SK-N-SH (cell line): ENCODE measurements at places on chromosomes 2 and 18.

DNA sequence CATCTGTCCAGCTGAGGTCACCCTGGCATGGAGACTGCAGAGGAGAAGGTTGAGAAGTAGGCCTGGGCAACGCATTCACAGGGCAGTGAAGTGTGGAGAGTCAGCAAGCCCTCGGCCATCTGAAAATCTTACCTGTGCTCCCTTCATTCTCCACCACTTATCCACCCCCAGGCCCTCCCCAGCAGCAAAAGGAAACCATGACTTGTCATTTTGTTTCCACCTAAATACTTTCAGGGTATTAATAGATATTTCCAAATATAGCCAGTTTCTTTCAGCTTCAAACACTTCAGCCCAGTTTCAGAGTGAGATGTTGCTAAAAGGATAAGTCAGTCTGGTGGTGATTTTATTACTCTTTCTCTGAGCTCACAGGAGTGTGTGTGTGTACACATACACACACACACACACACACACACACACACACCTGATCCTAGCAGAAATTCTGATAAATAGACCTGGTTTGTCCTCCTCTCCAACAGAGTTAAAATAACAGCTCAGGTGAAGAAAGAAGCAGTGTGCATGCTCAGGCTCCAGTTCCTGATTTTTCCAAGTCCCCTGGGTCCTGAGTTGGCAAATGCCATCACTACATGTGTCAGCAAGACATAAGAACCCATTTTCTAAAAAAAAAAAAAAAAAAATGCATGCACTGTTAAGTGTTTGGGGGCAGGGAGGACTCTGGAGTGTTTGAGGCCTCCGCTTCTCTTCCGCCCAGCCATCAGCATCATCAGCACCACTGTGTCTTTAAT is 82.8 kb downstream of the LOXHD1 start:
- no peak for DNase-seq

DNA sequence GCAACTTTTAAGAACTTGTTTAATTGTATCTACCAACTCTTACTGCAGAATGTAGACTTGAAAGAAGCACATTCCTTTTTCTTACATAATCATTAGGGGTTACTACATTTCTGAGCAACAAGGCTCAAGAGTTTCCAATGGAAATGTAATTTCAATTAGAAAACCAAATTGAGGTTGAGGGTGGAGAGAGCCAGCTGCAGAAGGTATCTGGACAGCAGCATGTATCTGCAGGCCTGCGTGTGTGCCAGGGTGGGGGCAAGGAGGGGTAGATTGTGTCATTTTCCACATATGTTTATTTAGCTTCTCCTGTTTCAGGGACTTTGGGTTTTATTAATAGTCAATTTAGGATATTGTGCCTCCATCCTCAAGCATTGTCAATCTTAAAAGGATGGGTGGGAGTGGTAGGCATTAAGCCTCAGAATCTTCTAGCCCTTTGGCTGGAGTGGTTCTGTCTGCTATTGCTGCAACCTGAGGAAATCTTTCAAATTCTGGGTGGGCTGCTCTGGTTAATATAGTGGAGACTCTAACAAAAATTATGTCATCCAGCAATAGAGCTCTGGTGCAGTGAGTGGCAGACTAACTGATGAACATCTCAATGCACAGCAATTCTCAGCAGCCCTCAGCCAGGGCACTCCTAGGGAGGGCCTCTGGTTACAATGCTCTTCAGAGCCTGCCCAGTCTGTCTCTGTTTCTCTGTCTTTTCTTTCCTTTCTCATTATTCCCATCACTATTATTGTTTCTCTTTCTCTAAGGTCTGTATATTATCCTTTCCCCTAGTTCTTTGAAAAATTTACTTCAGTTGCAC is 151.4 kb downstream of the RPIA start:
- no peak for DNase-seq

DNA sequence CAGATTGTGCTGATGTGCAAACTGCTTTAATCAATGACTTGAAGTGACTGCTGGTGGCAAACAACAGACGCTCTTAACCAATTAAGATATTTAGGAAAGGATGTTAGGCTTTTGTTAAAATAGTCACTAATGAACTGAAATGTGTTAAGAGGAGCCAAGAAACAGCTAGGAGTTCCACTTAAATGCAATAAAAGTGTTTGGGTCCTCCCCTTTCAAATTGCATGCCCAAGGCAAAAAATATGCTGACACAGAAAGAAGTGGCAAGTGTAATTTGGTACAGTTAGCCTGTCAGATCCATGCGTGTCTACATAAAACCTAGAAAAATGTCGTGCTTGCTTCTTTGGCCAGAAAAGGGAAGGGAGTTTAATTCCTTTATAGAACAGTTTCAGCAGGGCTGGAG is 61.9 kb downstream of the XRCC5 start:
- no peak for DNase-seq

DNA sequence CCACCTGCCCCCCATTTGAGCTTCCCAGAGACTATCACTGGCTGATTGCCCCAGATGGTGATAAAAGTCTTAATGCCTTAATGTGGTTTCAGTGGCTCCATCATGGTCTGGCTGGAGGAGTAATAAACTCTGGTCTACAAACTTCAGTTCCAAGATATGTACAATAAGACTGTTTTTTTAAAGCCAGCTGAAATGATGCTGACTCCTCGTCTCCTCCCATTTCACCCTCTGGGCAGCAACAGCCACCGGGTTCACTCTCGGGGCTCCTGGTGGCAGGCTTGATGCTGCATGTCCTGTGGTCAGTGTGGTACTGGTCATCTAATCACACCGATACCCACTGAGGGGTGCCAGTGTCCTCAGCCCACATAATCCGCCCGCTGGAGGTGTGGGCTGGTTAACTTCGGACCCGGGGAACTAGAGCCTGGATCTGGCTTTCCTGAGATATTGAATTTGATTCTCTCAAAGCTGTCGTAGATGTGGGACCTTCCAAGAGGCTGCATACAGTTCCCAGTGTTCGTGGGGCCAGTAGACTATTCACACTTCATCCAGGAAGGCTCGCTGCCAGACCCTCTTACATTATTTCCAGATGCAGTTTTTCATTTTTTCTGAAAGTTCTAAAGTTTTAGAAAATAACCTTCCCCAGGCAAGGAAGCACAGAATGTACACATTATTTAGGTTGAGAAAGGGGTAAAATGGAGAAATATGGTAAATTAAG is 95.3 kb downstream of the GALR1 start:
- DNase-seq = no peak

GRCh38 chr18:48569915-48570264 is 31.1 kb downstream of the CTIF start:
- DNase-seq = no peak

GRCh38 chr18:840023-840408 is 28.0 kb upstream of the YES1 start:
- DNase-seq = no peak

GRCh38 chr2:140975237-140975636 is 1155.6 kb downstream of the LRP1B start:
- DNase-seq = no peak

- no peak for DNase-seq
Observed at GRCh38 chr18:21163647-21164547, 52.3 kb upstream of the ROCK1 start.

DNA sequence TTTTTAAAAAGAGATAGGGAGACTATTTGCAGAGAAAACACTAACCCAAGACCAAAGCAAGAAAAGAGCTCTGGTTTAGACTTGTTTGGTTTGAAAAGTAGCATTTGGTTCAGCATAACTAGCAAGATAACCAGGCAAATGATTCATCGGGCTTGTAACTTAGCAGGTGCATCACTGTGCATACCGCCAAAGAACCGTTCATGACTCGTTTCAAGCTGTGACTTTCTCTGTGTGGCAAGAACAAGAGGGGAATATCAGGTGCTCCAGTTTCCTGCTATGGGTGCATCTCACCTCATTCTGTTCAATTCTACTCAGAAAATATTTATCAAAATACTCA is 244.9 kb downstream of the ETAA1 start:
- DNase-seq = no peak

GRCh38 chr2:68905116-68905515 is 33.9 kb upstream of the BMP10 start:
- DNase-seq = no peak

DNA sequence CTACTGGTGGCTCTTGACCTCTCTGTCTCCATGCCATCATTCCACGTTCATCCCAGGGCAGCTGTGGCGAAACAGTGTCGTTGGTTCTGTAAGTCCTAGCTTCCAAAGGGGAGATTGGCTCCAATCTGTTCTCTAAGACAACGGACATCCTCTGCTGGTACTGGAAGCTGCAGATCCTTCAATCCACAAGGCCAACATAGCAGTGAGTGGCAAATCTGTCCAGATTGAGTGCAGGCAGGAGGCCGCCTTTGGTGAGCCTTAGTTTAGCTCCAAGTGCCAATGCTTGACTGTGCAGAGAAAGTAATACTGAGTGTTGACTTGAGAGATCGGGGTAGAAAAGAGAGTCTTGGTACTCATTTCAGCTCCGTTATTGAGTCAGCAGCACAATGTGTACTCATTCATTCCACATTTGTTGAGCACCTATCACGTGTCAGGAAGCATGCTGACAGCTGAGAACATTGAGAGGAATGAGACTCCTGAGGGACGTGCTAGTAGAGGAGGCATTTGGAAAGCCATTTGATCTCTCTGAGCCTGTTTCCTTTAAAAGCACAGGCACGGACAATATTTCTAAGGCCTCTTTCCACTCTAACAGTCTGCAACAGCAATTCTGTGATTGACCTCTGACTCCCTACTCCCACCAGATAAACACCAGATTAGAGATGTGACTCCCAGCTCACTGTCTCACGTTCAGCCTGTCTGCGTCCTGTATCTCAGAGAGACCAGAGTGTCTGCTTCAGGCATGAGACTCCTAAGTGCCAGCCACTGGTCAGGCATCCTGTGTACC is 306.0 kb downstream of the CLIP4 start:
- DNase-seq = peak; percentile 23

DNA sequence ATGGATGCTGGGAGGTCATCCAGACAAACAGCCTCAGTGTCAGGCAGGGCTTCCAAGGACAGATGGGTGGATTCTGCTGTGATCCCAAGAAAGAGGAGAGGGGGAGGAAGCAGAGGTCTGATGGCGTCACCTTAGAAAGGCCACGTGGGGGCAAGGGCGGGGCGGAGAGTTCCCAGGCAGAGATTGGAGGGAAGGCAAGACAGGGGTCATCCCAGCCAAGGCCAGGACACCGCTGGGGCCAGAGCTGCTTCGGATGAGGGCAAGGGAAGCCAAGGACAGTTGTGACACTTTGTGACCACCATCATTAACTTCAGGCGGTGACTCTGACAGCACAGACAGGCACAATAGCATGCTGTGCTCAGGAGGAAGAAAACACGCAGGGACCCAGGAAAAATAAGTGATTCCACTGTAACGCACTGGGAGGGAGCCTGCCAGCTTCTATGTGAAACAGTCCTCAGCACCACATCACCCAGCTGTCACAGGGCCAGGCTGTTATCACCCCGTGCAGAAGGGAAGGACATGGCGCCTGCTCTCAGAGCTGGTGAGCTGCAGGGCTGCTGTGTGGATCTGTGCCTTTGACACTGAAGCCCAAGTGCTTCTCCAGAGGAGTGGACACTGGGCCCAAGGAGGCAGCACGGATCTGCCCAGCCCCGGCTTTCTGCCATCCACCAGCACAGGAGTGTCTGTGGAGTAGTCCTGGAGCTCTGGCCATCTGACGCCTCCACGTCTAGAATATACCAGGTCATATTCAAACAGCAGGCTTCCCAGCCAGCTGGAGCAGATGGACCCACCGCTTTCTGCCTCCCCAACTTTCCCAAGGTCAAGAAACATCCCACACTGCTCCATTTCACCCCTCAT is 204.1 kb downstream of the NDUFA10 start:
- DNase-seq = no peak

DNA sequence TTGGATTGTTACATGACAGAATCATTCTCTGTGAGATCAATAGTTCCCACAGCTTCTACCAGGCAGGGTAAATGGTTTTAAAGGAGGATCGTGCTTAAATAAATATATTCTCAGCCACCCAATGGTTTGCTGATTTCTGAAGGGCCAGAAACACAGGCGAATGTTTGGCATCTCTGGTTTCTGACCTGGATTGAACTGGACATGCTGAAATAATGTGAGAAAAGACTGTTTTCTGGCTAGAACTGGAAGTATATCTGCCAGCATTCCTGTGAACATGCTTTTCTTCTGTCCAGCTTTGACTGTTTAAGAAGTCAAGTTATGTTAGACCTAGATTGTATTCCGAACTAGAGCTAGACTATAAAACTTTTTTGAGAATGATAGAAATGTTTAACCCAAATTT is 77.1 kb upstream of the COL3A1 start:
- DNase-seq = no peak

DNA sequence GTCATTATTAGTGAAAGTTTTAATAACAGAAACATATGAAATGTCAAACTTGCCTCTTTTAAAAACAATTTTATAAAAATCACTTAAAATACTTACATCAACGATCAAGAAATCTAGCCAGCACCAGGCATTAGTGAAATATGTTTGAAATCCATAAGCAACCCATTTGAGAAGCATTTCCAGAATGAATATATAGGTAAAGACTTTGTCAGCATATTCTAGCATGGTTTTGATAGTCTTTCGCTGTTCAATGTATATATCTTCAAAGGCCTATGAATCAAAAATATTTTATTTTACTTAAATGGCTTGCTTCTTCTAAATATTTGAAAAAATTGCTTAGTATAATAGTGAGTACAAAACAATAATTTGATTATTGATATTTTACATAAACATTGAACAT is 91.1 kb downstream of the SCN3A start:
- no peak for DNase-seq

- no peak for DNase-seq
Observed at GRCh38 chr2:105689484-105689883, 55.2 kb upstream of the NCK2 start.

DNA sequence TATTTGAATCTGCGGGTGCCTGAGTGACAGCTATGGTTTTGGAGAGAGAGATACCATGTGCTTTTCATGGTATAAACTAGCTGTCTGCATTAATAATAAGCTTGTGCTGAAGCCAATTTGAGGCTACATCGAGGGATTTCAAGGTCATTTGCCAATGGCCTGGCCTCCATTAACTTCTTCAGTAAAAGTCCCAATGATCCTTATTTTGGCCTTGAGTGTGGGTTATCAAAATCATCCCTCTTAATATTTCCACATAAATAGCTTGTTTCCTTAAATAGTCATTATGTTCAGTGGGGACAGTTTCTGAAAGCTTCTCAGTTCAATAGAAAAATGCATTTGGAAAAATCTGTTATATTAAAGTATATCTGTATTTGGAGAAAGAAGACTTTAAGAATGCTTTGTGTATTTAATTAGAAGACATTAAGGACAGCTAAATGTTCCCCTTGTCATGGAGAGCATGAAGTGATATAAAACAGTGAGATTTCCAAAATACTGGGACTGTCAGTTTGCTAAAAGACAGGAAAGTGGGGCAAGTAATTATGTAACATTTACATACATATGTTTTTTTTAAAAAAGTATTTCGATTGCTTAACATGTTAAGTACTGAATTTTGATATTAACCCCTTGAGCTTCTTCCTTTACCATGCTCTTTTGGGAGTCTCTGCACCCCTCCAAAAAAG is 355.5 kb upstream of the ZEB2 start:
- DNase-seq = no peak

DNA sequence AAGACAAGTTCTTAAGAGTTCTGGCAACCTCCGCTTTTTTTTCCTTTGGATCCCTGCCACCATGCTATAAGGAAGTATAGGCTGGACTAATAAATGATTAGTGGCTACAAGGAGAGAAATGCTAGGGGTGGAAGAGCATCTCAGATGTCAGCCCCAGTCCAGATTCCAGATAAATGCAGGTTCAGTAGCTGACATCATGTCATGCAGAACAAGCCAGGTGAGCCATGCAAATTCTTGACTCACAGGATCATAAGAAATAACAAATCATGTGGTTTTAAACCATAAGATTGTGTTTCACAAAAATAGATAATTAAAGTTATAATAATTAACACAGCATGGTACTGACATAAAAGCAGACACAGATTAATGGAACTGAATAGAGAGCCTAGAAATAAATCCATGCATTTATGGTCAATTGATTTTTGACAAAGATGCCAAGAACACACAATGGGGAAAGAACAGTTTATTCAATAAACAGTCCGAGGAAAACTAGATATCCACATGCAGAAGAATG is 152.9 kb upstream of the SESTD1 start:
- no peak for DNase-seq
